Eye (tissue), 1 donor: ENCODE measurements at places on chromosomes 11 and 22.

DNA sequence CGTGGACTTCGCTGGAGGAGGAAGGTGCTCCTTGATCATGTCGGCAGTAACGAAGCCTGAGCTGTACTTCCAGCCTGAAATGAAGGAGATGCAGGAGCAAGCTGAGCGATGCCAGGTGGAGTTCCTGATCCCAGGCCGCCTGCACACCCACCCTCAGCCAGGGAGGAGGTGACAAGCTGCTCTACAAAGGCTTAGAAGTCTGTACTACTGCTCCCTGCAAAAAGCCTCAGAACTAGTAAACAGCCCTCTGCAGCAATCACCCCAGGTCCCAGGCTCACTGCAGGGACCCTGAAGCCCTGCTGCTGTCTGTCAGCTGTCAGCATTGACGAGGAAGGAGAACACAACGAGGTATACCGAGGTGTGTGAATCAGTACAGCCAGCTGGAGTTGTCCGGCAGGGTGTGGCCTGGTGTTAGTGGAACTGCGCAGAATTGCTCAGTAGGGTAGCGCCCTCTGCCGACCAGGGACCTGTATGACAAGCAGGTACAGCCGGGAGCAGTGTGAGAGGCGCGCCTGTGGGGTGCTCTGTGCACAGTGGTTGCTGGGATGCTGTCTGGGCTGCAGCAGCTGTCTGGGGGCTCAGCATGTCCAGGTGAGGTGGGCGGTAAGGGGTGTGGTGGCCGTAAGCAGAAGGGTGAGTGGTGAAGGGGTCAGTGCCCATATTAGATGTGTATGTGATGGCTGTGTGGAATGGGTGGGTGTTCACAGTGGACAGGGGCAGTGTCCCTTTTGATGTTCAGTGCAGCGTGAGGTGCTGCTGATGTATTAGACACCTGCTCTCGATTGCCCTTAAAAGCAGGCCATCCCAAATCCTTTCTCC is 7.6 kb downstream of the CYB5R2 start:
- peak; percentile 78 for DNase-seq

GRCh38 chr11:90250970-90251369 is 28.1 kb upstream of the CHORDC1 start:
- no peak for DNase-seq

GRCh38 chr11:88315981-88316441 is 21.5 kb downstream of the CTSC start:
- DNase-seq: no peak

GRCh38 chr22:44575381-44576268 is 77.6 kb upstream of the RTL6 start:
- no peak for DNase-seq

DNA sequence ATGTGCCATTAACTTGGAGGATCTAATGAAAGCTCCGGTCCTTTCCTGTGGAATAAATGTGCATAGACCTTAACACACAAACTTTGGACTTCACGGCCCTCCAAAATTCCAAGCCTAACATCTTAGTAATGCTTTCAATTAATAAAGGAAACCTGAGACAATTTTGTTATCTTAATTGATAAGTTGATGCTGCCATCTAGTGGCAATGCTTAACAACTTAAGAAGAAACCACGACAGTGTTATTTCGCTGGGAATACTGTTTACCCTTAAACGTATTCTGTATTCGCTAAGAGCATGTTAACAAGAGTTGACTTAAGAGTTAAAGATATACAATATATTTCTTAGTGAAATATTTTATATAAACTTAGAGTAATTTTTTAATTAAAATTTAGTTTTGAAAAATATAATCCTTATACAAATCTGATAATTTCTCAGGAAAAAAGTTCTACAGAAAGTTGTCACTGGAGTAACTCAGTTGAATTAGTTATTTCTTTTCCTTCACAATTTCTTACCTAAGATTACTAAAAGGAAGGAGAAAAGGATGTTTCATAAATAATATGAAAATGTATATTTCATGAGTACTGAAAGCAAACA is 35.0 kb upstream of the OR9G4 start:
- peak; percentile 77 for DNase-seq

DNA sequence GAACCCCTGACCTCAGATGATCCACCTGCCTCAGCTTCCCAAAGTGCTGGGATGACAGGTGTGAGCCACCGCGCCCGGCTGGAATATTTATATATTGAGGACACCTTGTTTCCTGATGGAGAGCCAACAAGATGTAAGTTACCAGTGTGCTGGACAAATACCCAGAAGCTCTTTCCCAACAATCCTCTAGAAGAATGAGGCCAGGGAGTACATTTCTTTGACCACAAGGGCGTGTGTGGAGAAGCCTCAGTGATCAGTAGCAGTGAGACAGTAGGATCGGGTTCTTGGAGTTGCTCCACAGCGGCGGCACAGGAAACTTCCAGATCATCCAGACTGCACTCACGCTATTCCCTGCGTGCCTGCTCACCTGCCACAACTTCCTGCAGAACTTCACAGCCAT is 10.3 kb upstream of the POLA2 start:
- no peak for DNase-seq

- DNase-seq: no peak
Measured at GRCh38 chr11:1049911-1050580, 13.5 kb upstream of the MUC6 start.

- no peak for DNase-seq
Measured at GRCh38 chr22:37300551-37301017, 18.3 kb downstream of the CYTH4 start.

- peak; percentile 88 for DNase-seq
Measured at GRCh38 chr22:25564320-25564978, at the start of gene GRK3. TSS of gene GRK3 (plus strand) at chr22:25564675. CDS start at chr22:25565041, 366 bp downstream.

DNA sequence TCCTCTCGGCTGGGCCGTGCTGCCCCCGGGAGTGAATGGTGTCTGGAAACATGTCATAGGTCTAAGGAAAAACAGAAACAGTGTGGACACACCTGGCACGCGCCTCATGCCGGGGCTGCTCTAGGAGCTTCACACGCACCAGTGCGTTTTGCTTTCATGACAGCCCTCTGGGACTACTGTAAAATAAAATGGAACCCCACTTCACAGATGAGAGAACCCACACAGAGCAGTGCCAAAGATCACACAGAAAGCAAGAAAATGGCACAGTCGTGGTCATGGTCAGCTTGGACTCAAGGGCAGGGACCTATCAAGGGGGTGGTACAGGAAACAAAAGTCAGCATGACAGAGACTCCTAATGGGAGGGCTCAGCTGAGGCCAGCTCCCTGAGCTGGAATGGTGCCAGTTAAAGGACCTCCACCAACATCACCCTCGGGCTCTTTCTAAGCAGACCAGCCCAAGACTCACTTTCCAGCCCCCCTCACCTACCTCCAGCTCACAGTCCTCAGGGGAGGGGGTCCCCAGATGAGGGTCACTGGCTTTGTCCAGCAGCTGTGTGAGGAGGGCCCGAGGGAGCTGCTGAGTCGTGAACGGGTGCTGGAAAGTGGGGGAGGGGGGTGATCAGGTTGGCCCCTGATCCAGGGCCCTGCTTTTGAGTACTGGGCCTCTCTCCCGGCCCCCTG is 3.3 kb downstream of the MAP4K2 start:
- peak; percentile 28 for DNase-seq

DNA sequence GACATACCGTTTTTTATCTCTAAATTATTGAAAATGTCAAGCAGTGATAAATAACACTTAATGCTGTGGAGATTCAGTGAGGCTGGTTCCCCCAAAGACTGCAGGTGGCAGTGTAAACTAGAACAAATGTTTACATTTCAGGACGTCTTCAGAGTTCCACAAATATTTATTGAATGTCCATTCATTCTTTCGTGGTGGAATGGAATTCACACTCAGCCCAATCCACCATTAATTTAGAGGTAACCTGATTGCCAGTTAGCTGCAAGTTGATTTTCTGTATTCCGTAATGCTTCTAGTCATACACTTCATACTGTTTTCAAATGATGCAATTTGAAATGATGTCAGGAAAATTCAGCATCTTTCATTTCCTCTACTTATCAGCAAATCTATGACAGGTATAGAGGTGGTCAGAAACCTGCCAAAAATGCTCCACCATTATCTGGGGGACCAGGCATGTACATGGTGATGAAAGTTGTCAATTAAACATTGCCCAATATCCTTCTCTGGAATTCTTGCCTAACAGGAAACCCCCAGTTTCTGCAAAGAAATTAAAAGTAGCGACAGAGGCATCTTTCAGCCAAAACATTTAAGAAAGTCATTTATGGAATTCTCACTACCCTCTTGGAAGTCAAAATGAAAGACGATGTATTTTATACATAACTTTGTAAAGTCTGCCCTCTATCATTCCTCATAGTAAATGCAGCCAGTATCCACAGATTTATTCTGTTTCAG is 94.3 kb upstream of the BMAL1 start:
- peak; percentile 56 for DNase-seq
